CD4-positive, alpha-beta T cell treated with Interferon gamma for 1 hour (primary cell): ENCODE measurements at places on chromosomes 5 and 9.

GRCh38 chr5:143064676-143065075 lies 294.5 kb downstream of the ARHGAP26 start:
- DNase-seq: no peak

DNA sequence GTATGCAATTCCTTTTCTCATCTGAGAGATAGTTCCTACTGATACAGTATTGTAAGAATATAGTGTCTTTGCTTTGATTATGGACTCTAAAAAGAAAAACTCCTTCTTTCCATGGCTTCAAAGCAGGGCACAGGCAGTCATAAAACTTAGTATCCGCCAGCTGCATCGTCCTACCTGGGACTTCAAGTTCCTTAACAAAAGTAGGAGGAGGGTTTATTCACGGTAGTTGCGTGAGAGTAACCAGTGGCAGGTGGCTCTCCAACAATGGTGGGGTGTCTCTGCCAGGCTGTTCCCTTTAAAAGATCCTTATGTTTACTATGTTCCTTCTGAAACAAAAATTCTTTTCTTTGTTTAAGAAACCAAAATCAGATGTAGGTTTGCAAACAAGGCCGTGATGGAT lies 173.5 kb upstream of the DMAC1 start:
- DNase-seq: no peak

DNA sequence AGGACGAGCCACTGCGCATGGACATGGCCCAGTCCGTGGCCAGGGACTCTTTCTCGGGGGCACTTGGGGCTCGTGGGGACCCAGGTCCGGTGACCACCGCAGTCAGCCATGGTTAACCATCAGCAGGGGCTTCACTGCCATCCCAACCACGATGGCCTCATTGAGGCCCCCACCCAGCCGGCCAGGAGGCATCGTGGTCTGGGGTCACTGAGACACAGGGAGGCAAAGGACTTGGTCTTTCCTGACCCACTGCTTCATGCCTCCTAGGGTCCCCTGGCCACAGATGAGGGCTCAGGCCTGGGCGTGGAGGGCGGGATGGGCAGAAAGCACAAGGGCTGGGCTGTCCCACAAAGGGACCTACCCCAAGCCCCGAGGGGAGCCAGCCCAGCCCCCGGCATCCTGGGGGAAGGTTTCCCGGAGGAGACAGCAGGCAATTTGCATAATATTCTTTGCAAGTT lies 6.6 kb downstream of the NACC2 start:
- no peak for DNase-seq

DNA sequence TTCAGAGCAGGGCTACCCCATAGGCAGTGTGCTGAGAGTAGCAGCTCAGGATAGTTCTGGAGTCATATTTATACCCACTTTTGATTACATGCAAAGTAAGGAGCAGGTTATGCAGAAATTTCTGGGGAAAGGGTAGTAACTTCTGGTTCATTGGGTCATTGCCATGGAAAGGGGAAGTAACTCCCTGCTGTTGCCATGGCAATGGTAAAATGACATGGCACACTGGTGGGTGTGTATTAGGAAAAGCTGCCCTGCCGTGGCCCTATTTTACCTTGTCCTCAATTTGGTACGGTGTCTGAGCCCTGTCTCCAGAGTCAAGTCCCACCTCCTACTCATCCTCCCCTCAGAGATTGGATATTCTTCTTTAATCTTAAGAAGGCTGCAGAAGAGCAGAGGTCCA lies 526.7 kb upstream of the TYRP1 start:
- no peak for DNase-seq

DNA sequence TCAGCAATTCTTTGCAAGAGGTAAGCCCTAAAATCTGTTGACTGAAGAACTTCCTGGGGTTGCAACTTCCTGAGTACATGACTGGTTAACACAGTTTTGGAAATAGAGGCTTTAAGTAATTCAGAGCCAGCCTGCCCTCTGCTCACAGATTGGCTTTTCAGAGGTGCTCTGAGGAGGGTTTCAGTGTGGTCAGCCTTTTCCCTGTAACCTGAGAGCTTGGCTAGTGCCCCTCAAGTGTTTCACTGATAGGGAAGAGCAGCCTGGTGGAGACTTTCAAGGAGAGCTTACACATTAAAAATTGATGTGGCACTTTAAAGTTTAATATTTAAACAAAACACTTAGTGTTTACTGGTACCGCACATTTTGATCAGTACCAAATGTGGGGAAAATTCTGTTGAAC lies 56.7 kb upstream of the FOXB2 start:
- DNase-seq: no peak

DNA sequence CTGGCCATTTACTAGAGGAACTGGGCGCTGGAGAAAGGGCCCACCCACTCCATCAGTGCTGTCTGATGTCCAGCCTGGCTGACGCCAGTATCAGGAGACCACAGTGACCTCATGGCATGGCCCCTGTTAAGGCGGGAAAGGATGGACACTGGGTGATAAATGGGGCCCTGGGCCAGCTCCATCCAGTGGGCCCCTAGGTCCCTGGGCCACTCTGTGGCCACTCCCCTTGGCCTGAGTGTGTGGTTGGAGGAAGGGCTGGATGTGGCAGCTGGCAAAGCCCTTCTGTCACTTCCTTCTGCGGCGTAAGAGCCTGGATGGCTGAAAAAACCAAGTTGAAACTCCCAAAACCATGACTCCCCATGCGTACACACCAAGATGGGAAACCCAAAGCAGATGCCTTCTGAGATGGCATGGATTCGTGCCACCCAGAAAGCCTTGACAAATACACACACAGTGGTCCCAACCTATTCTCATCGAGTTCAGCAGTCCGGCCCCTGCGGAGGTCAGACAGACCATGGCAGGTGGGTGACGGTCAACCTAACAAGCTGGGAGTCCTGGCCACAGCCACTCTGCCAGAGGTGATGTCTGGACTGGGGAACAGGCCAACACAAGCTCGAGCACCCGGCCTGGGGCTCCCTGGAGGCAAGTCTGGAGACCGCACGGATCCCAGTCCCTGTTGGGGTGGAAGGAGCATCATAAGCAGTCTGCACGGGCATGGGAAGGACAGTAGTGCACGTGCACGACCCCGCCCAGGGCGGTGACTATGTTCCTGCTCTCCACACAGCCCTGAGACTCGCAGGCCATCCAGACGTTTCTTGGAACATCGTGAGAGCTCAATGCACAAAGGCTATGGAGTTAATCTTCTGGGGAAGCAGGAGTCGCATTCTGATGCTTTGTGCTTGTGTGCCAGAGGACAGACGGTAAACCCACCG lies 45.2 kb upstream of the NOTCH1 start:
- no peak for DNase-seq

DNA sequence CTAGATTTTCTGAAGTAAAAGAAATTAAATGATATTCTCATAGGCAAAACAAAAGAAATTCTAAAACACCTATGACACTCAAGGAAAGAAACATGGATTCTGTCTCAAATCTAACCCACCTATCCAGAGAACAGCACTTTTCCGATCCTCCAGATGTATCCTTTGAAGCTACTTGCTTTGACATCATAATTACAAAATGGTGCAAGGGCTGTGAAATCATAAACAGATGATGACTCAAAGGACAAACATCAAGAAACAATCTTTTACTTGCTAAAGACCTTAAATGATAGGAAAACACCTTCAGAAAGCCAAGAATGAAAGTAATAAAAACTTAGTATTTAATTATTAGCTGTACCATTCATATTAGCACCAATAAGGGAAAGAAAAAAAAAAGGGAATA lies 202.6 kb downstream of the DENND1A start:
- no peak for DNase-seq

- DNase-seq: no peak
These were observed 25.1 kb downstream of the ERGIC1 start for GRCh38 chr5:172858990-172859811.

- no peak for DNase-seq
These were observed 14.4 kb upstream of the TPM2 start for GRCh38 chr9:35703906-35704672.

GRCh38 chr9:114207845-114208244 lies 52.5 kb downstream of the COL27A1 start:
- DNase-seq: no peak

DNA sequence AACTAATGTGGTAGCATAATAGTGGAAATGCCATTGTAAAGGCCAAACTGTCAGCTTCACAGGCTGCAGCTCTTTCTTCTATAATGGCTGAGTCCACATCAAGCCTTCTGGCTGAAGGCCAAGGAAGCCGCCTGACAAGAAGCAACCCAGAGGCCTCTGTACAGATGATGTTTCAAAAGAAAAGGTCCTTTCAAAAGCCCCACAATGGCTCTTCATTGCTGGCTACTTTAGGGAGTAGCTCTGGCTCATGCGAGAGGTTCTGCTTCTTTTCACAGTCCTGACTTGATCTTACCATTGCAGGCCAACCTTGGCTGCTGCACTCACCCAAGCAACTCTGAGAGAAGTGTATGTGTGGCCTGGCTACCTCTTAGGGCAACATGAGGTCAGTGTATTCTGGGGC lies 54.5 kb upstream of the EQTN start:
- DNase-seq: no peak

DNA sequence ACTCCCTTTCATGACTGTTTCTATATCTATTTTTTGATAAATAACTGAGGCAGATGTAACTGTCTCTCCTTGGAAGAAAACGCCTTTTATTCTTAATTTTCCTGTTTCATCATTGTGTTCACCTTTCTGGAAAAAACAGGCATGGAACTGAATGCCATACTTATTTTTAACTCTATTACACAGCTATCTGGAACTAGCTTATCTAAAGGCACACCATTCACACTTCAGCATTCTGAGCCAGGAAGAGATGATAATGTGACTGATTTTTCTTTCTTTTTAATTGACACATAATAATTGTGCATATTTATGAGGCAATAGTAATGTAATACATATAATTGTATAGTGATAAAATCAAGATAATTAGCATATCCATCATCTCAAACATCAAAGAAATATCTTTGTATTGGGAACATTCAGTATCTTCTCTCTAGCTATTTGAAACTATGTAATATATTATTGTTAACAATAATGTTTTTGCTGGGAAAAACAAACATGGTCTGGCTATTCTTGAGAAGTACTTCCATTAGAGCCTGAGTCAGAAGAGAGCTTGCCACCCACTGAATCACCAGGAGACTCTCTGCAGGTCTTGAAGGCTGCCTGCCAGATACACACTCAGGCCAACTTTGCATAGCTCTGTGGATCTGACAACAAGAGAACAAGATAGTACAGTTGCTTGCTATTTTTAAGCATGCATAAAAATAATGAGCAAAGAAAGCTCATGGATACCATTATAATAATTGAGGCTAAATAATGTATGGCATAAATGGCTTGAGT lies 501.0 kb upstream of the EDIL3 start:
- no peak for DNase-seq

GRCh38 chr9:84374013-84374412 lies 33.5 kb upstream of the SLC28A3 start:
- no peak for DNase-seq

- DNase-seq: no peak
These were observed 4.0 kb upstream of the CMYA5 start for GRCh38 chr5:79685627-79686026.

GRCh38 chr9:135662758-135663450 lies at the start of gene LCN9:
TSS of gene LCN9 (plus strand) at chr9:135663309. CDS start at chr9:135663322, 13 bp downstream.
- no peak for DNase-seq

DNA sequence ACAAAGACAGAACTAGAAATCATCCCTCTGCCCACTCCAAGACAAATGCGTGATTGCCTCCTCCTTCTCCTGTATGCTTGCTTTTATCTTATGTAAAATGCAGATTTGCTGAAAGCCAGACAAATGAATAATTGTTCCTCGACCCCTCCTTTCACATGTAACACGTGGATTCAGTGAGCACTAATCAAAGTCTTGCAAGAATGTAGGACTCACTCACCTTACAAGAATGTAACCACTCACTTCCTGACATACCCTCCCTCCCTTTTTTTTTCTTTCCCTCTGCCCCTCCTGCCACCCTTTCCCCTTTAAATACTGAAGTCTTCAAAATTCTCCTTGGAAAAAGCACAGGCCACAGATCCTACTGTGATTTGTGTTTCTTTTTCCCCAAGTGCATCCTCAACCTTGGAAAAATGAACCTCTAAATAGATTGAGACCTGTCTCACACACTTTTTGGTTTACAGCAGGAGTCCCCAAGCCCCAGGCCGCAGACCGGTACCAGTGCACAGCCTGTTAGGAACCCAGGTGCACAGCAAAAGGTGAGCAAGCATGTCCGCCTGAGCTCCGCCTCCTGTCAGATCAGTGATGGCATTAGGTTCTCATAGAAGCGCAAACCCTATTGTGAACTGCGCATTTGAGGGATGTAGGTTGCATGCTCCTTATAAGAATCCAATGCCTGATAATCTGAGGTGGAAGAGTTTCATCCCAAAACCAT lies 29.4 kb upstream of the HSD17B3 start:
- no peak for DNase-seq

GRCh38 chr5:76470976-76471375 lies 67.9 kb downstream of the IQGAP2 start:
- no peak for DNase-seq

GRCh38 chr5:97101189-97101910 lies 41.1 kb downstream of the LIX1 start:
- no peak for DNase-seq

- DNase-seq: no peak
These were observed 97.7 kb upstream of the ANKRD55 start for GRCh38 chr5:56330806-56331205.

DNA sequence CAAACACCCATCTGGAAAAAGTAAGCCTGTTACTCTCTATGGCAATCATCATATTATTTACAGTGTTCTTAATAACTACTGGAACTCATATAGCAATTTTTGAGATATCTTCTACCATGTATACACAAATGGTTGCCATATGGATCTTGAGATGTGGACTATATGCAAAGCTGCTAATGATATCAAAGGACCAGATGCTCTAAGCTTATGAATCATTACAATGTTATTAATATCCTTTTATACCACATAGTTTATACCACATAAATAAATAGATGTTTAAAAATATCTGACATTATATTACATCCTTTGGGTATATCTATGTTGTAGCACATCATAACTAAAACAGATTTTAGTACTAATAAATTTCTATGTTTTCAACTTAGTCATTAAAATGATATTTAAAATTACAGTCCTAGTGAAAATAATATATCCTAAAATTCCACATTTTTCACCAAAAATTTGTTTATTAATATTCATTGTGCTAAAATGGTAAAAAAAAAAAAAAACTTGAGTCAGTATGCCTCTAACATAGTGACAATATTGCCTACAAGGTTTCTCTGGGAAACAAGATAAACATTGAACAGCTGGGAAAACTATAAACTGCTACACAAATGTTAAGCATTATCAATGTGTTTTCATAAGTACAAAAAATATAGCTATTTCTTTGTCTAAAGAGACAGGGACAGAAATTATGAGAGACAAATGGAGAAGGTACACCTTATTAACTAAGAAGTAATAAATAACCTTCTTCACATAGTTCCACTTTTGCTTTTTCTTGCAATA lies 85.5 kb downstream of the DTWD2 start:
- DNase-seq: no peak

DNA sequence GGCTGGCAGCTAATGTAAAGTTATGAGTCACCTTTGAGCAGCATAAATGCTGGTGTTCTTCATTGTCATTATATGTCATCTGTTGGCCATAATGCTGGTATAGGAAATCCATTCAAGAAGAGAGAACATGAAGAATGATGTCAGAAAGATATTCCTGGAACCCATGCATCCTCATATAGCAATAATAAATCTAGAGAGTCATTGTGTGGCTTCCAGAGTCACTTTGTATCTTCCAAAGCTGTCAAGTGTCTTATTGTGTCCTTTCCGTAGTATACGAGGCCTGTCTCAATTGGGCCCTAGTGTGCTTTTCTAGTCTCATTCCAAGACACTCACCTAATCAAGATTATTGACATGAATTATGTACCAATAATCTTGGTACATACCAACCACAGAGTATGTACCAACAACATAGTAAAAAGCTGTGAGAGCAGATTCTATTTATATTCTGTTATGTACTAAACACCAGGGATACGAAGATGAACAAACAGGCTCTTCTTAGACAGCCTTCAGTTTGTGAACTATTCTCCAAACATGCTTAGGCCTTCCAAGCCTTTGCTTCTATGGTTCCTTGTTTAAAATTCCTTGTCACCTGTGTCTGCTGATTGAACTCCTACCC lies 110.1 kb downstream of the ERCC6L2 start:
- DNase-seq: no peak
